LHCN-M2 (cell line): ENCODE measurements at places on chromosomes 12 and 14.

- no peak for DNase-seq
Observed at GRCh38 chr12:2982361-2982760, 23.2 kb downstream of the TEAD4 start.

DNA sequence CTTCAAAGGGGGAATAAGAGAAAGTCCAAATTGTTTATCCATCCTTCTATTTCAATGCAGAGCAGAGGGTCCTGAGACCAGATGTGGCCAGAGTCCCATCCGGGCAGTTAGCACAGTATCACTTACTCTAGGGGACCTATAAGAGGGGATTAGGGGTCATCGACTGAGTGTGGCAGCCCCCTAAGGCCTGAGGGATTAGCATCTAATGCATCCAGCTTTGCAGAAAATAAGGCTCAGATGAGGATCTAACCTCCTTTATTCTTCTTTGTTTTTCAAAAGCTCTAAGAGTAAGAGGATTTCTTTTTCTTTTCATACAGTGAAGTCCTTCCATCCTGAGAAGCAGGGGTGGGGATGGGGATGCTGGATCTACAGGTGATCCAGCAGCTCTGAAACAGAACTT lies 43.5 kb downstream of the NEUROD4 start:
- no peak for DNase-seq

DNA sequence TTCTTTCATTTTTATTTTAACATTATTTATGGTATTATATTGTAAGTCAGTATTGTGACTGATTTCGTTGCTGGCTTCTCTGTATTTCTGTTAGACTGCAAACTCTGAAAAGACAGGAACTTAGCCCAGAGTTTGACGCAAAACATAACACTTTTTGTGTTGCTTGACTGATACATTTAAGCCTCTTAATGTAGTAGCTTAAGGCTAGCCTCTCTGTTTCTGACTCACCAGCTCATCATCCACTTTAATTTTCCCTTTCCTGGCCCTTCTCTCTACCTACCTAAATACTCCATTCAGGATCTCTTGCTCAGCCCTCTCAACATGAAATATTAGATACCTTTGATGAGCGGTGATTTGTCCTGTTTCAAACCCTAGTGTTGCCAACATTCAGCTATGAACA lies 420.6 kb downstream of the LRFN5 start:
- DNase-seq: no peak

- peak; percentile 91 for DNase-seq
Observed at GRCh38 chr12:47867495-47867941, 37.3 kb downstream of the VDR start.

DNA sequence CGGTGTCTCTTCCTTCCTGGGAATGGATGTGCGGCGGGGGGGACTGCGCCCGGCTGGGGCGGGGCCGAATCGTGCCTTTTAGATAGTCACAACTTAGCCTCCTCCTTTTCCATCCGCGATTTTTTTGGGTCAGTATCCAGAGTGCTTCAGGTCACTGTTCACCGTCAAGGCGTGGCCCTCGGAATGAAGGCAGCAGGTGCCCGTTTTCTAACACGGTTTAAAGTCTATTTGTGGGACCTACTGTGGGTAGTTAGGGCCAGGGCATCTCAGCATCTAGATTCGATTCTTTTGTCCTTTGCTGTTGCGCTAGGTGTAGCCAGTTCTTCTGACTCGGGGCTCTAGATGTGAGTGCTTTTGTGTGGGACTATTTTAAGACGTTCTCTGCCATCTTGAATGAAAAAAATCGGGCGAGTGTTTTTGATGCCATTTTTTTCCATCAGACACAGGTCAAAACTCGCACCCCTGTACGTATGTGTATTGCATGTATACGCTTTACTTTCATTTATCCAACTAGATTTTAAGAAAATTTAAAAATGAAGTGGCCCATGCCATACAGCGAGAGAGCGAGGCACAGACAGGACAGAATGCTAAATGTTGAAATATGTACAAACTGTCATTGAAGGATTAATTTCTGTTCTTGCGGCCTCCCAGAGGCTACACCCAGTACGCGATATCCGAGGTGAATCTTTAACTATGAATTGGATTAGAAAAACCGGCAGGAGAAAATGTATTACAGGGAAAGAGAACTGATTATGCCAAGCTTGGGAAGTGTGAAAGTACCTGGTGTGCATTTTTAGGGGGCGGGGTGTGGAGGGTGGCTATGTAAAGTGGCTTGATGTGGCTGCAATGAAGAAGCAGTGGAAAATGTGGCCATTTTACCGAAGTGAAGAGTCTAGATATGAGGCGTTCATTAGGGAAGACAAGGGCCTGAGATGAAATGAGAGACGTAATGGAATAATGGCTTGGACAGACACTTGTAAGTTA lies 835 bp downstream of the VEZT start:
- DNase-seq: peak; percentile 63

GRCh38 chr14:88305528-88306322 lies 17.3 kb downstream of the KCNK10 start:
- no peak for DNase-seq

- no peak for DNase-seq
Observed at GRCh38 chr12:10664499-10664898, 9.4 kb downstream of the STYK1 start.

DNA sequence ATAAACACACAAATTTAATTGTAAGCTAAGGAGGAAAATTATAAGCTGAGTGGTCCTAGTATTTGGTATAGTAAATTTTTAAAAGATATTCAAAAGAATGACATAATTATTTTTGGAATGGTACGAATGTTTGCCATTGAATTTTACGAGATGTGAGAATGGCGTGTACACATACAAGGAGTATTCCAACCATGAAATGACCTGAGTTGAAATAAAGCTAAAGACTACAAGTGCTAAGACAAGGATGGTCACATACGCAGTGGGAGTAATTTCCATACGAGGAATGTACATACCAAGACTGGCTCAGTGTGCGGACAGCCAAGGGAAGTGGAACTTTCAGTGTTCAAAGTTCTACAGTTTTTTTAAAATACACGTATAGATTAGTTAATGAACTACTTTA lies 21.1 kb upstream of the ETV6 start:
- DNase-seq: no peak

DNA sequence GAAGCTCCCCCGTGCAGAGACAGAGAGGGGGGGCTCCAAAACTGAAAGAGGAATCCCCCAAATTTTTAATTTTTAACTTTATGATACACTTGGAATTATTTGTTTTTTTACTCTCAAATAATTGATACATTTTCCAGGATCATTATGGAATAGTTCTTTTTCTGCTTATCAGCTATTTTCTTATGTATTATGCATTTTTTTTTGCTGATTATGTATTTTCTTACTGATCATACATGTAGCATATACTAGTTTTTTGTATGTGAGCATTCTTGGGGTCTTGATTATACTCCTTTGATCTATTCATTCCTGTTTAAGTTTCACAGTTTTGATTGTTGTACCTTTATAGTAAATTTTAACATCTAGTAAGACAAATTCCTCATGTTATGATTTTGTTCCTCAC lies 55.5 kb upstream of the LDHB start:
- no peak for DNase-seq

- DNase-seq: no peak
Observed at GRCh38 chr12:28479683-28480082, 289.4 kb downstream of the CCDC91 start.

- DNase-seq: no peak
Observed at GRCh38 chr12:40655451-40655850, 36.8 kb upstream of the CNTN1 start.

DNA sequence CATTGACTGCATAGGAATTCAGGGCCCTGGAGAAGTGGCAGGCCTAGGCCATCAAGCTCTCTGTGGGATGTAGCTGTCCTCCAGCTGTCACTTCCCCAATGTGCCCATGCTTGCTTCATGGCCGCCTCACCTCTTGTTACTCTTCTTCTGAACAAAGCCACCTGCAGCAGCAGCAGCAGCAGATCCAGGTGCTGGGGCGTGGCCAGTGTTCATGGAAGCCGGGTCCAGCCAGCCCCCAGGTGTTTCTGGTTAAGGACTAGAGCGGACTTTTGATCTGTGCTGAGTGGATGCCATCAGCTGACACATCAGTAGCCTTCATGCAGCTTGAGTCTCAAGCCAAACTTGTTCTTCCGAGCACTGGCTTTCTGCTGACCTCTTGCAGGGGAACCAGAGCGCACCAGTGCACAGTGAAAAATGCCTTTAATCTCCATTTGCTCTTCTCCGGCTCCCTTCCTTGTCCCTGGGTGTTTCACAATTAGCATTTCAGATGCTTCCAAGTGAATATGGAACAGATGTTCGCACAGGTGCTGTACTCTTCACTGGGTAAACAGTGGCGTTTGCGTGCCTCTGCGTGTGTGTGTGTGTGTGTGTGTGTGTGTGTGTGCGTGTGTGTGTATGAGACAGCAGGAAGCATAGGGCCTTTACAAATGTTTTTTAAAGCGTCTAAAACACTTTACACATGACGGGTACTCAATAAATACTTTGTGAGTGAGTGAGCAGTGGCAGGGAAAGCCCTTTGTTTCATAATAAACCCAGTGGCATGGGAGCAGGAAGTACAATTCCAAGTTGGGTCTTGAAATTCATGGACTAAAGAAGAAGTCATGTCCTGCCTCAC lies 20.1 kb downstream of the TPCN1 start:
- DNase-seq: peak; percentile 96

DNA sequence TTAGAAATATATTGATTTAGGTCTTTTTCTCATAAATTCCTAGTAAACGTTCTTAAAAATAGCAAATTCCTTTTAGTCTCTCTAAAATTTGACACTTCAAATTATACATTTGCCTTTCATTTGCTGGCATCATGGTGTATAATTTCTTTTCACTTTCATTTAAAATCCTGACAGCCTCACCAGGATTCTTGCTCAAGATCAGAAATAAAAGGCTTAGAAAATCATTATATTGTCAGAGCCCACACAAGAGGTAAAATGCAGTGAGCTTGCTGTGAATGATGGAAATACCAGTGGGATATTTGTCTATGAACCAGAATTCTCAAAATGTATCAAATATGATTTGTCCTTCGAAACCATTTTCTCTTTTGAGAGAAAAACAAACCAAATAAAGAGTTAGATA lies 78.2 kb upstream of the PIK3C2G start:
- DNase-seq: no peak

GRCh38 chr12:108620236-108620879 lies 13.3 kb downstream of the SELPLG start:
- DNase-seq: no peak

DNA sequence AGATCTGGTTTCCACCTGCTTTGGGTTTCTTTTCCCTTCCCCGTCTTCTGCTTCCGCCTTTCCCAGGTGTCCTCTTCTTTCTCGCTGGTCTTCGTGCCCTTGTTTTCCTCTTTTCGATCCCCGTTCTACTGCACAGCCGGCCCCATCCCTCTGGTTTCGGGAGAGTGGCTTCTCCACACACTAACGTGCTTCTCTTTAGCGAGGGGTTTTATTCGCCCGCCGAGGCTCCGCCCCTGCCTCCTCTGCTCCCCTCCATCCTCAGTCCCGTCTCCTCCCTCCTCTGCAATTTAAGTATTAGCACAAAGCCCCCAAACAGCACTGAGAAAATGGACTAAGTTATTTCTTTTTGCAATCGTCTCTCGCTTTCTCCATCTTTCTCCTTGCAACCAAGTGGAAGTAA lies at the start of gene SLC7A8:
TSS of gene SLC7A8 (minus strand) at position 182 of the 400 bp plus-strand sequence. CDS start 746 bp downstream, outside the sequence.
- DNase-seq: no peak

DNA sequence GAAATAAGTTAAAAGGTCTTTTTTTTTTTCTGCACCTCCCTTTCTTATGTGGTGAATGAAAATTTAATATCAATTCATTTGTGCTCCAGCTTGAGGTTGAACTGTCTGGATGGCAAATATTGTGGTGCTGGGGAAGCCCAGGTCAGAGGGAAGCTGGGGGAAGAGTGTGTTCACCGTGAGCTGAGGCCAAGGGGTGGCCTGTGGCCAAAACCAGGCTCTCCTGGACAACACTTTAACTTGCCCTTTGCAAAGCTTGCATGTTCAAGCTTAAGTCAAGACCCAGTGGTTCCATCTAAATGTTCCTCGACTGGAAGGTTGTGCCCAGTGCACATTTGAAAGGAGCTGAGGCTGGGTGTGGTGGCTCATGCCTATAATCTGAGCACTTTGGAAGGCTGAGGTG lies 28.8 kb downstream of the DRAM1 start:
- no peak for DNase-seq

DNA sequence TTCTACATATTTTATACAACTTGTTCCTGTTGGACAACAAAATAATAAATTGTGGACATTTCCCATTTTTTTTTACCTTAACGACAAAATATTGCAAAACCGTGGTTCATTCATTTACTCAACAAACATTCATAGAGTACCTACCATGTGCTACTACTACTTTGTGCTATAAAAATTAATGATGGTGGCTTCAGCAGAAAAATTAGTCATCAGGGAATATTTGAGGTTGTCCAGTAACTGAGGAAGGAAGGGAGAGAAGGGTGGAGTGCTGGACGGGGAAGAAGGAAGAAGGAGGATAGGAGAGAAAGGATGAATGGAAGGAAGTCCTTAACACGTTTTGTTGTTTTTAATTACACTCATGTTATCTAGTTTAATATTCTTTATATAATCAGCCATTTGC lies 53.7 kb downstream of the PPFIBP1 start:
- no peak for DNase-seq

GRCh38 chr14:89386212-89386886 lies 30.7 kb downstream of the FOXN3 start:
- DNase-seq: no peak

GRCh38 chr14:55306938-55307589 lies 35.8 kb downstream of the FBXO34 start:
- no peak for DNase-seq

DNA sequence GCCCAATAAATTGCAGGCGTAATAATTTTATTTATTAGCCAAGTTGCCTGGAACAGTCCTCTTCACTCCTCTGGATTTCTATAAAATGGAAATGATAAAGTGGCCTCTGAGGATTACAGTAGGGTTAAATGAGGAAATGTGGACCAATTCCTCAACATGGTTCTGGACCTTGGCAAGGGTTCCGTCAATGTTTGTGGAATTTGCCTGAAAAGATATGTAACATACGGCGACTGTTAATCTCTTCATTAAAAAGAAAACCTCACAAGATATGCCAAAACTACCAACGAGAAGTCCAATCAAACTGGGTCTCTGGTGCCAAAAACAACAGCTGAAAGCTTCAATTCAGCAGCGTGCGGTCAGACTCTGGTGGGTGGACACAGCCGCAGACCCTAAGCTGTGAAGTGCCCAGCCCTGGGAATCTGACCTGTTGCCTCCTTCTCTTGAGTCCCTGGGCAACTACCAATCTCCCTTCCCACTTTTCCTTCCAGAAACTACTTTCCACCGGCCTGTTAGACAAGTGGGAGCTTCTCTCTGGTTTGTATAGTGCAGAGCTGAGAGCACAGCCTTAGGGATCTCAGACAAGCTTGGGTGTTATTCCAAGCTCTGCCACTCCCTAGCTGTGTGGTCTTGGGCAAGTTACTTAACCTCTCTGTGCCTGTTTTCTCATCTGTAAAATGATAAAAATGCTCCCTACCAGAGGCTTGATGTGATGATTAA lies 190.5 kb upstream of the GSC start:
- DNase-seq: no peak

- DNase-seq: no peak
Observed at GRCh38 chr14:67168110-67168441, 21.2 kb upstream of the GARIN2 start.

DNA sequence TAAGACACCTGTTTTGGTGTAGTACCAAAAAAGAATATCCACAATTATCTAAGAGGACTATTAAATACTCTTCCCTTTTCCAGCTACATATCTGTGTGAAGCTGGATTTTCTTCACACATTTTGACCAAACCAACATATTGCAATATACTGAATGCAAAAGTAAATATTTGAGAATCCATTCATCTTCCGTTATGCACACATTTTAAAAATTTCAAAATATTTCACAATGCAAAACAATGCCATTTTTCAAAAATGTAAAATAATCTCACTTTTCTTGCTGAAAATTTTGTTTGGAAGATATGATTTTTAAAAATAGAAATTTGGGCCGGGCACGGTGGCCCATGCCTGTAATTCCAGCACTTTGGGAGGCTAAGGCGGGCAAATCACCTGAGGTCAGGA lies 133.9 kb upstream of the FUT8 start:
- no peak for DNase-seq
